ENCODE measurements at places on chromosomes 2 and 18. TPM values are rescaled to one million over a fixed set of nuclear protein-coding genes. Genes with fewer than 3 reads are reported as not detected.

DNA sequence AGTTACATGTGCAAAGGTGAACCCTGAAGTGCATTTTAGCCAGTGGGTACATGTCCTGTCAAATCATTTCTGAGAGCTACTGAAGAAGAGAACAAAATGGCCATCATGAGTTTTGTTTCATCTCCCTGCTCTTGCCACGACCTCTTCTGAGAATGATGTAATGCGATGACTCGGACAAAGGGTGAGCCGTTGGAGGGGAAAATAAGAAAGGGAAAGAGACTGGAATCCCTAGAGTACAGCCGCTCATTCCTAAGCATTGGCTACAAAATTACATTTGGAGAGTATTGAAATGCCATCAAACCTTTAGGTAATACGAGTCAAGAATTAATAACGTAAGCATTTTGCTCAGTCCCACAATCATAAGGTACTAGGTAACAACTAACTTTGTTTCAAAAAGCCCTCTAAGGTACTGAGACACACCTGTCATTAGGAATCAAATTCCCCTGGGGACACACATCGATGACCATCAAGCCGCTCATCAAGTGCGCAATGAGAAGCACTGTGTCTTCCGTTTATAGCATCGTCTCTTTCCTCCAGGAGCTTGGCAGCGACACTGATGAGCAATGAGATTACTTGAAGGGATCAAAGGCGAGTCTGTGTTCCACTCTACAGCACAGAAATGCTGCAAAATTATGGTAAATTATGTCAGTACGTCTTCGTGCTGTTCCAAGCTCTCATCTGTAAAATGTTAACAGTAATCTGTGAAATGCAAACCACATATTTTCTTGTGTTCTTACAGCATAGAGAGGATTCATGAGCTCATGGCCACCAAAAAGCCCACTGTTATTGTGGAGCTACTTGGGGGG lies 97.3 kb upstream of the PIEZO2 start:
- no peak for DNase-seq

WNT6 gene
- not detected for total RNA-seq

GRCh38 chr18:37299471-37300304 lies 265.9 kb downstream of the CELF4 start:
- no peak for DNase-seq

TUBA3E gene
- total RNA-seq = not detected

SP110 gene
- total RNA-seq = 148 TPM

DNA sequence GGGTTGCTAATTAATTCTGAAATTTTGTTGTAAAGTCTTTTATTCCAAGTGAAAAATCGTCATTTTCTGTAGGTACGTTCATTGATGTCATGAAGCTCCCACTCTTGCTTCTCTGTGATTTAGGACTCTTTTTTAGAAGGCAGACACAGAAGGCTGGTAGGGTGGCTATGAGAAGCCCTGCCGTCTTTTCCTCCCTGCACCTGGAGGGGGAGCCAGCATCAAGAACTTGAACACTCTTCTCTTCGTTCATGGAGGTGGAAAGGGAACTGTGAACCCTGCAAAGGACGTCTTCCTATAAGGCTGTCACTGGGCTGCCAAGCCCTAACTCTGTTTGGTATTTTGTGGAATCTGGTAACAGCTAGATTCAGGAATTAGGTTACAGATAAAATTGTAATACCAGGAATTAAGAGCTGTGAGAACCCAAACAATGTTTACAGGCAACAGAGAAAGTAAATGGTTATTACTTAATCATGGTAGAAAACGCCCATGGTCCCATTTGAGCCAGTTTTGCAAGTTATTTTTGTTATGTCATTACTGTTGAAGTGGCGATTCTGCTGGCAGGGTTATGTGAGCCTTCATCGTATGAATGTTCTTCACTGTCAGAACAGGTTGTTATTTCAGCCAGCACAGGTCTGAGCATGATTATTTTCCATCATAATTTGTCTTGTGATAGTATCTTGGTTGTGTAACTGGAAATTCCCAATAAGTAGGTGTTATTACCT lies 112.2 kb downstream of the OSBPL6 start:
- peak; percentile 67 for DNase-seq

CNDP1 gene
- 0.28 TPM for total RNA-seq

DNA sequence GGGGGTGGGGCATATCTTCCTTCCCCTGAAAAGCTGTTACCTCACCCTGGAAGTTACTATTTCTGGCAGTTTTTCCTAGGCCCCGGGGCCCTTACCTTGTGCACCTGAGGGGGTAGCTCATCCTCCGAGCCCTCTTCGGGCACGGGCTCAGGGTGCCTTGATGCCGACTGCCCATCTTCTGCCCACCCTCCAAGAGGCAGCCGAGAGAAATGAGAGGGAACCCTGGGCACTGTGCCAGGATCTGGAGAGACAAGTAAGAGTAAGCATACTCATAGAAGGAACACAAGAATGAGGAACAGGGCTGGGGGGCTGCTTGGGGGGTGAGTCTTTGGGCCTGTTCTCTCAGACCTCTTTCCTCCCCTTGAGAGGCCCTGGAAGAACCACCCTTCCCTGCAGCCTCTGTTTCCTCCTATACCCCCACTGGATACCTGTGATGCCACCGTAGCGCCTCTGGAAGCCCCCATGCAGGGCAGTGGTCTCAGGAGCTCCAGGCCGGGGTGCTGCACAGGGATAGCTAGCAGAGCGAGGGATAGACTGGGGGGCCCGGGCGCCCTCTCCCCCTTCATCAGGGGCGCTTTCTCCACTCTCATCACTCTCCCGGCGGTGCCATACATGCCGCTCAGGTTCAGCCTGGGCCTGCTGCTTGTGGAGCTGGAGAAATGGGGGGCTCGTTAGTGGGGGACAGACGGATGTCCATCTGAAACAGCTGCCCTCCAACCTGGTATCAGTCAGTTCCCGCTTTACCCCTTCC lies 2.1 kb upstream of the ABCB6 start:
- DNase-seq = no peak

GRCh38 chr2:27263287-27264252 lies 723 bp upstream of the SLC30A3 start:
- no peak for DNase-seq

ELMOD3 gene
- 21.7 TPM for total RNA-seq

GRCh38 chr2:33133454-33133952 lies 186.8 kb downstream of the LTBP1 start:
- no peak for DNase-seq

DNA sequence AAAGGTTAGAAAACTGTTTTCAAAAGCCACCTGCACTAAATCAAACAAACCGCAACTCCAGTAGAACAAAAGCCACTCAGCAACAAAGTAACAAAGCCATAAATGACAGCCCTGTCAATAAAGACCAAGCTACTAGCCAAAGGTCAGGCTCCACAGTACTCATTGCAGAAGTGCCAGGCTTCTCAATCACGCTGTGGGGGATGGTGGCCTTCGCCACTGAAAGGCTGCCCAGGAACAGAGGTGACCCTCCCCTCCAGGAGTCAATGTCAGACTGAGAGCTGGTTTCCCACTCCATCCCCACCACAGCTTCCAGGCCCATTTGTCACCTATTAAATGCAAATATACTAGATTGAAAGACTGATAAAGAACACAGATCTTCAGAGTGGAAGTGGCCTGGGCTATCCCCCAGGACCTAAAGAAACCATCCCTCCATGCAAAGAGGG lies 5.9 kb downstream of the ATP8B1 start:
- DNase-seq = no peak

GRCh38 chr18:21452276-21452780 lies 148.2 kb downstream of the ESCO1 start:
- no peak for DNase-seq

- peak; percentile 26 for DNase-seq
Measured at GRCh38 chr2:236867441-236868260, 218.0 kb upstream of the COPS8 start.

DNA sequence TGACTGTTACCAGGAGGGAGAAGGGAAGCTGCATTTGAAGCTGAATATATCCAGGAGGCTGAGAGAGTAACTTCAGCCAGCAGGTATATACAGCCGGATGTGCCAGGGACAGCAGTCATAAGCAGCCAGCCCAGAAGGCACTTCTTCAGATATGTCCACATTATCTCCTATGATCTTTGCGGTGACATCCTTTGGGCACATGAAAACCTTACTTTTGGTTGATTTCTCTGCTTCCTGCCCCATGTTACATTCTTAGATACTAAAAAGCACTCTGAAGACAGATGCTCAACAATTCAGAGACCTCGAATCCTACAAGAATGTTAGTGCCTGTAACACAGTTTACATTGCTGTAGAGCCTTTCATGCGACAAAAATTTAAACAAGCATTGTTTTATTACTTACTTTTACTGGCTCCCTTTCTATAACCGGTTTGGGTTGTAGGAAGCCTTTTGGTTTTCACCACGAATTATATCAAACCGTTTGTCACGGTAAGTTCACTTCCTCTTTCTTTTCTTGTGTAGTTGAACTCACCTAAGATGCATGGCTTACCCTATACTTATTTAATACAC lies 50.3 kb upstream of the TLK1 start:
- DNase-seq = peak; percentile 80

REG3G gene
- total RNA-seq = not detected

DNA sequence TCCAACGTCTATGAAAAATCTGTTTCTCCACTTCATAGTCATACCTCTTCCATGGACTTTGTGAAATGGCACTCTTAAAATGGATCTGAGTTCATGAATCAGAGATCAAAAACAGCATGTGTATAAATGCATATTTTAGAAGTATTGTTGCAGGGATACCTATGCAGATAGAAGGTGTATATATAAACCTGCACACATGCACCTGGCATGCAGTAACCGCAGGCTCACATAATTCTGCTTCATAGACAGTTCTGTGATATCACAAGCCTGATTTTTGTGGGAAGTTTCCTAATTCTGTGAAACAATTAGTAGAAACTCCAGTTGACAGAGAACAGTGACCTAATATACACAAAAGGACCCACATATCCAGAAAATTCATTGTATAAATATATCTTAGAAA lies 421.7 kb downstream of the TGIF1 start:
- DNase-seq = no peak

DNA sequence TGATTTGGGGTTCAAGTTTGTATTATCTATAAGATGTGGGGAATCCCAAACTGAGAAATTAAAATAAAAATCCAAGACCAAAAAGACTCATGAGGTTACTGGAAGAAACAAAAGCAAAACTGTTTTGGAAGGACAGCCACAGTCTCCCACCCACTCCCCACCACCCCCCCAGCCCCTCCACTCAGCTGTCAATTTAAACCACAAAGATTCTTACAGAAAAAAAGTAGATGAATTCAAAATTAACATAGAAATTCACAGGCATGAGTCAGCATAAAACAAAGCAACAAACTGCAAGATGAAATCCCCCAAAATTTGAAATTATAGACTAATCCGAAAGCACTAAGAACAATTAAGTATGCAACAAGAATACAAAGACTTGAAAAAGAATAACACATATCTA lies 12.1 kb downstream of the MAP4K3 start:
- no peak for DNase-seq

DNA sequence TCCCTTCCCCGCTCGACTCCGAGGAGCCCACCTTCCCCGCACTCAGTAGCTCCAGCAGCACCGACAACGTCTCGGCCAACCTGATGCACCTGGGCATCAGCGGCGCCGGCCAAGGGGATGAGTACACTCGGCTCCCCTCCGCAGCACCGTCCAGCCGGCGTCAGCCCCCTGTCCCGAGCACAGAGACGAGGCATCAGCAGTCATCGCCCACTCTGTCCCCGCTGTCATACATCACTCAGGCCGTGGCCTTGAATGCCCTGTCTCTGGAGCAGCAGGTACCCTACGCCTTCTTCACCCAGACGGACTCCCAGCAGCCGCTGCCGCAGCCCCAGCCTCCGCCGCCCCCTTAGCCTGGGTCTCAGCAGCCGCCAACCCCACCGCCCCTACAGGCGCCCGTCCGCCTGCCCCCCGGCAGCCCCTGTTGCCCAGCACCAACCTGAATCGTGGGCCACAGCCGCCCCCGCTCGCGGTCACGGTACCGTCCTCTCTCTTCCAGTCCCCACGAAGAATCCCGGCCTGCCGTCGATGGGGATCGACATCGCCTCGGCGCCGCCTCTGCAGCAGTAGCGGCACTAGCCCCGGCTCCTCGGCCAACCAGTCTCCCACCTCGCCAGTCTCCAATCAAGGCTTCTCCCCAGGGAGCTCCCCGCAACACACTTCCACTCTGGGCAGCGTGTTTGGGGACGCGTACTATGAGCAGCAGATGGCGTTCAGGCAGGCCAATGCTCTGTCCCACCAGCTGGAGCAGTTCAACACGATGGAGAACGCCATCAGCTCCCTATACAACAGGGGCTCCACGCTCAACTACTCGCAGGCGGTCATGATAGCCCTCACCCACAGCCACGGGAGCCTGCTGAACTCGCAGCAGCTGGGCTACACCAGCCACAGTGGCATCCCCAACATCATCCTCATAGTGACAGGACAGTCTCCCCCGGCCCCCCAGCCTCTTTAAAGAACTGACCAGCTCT lies 1195.9 kb upstream of the CHAC2 start:
- no peak for DNase-seq

- no peak for DNase-seq
Measured at GRCh38 chr2:8882094-8882493, 44.7 kb upstream of the KIDINS220 start.

GRCh38 chr2:144198116-144198515 lies 321.8 kb downstream of the ZEB2 start:
- DNase-seq = no peak

DNA sequence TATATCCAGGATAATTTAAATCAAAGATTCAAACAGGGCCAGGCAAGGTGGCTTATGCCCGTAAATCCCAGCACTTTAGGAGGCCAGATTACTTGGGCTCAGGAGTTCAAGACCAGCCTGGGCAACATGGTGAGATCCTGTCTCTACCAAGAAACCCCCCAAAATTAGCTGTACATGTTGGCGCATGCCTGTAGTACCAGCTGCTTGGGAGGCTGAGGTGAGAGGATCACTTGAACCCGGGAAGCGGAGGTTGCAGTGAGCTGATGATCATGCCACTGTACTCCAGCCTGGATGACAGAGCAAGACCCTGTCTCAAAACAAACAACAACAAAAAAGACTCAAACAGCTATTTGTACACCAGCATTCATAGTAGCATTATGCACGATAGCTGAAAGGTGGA lies 9.2 kb downstream of the RAB10 start:
- no peak for DNase-seq

DNA sequence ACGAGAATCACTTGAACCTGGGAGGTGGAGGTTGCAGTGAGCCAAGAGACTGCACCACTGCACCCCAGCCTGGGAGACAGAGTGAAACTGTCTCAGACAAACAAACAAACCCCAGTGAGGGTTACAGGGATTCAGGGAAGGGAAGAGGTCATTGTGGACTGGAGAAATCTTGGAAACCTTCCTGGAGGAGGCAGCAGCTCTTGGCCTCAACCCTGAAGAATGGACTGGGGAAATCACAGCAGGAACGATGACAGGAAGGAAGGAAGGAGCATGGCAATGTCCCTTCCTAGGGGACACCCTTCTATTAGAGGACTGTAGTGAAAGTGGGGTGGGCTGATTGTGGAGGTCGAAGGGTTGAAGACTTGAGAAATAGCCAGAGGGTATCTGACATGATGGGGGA lies 72.5 kb downstream of the DNMT3A start:
- no peak for DNase-seq

DNA sequence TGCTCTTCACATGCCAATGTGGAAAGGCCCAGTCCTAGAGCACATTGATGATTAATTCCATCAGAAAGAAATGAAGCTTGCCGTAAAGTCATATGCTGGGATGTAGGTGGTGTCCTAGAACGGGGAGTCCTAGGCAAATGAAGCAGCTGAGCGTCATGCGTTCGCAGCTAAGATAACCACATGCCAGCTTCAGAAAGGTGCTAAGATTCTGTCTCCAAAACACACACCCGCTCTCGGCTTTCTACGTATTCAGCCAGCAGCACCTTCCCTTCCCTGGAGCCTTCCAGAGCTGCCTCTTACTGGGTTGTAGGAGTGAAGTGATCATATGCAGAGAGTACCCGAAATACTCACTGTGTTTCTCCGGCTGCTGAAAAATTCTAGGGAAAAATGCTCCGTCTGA lies 421.6 kb upstream of the ID2 start:
- DNase-seq = no peak
